ENCODE measurements at places on chromosomes 7 and 10.

DNA sequence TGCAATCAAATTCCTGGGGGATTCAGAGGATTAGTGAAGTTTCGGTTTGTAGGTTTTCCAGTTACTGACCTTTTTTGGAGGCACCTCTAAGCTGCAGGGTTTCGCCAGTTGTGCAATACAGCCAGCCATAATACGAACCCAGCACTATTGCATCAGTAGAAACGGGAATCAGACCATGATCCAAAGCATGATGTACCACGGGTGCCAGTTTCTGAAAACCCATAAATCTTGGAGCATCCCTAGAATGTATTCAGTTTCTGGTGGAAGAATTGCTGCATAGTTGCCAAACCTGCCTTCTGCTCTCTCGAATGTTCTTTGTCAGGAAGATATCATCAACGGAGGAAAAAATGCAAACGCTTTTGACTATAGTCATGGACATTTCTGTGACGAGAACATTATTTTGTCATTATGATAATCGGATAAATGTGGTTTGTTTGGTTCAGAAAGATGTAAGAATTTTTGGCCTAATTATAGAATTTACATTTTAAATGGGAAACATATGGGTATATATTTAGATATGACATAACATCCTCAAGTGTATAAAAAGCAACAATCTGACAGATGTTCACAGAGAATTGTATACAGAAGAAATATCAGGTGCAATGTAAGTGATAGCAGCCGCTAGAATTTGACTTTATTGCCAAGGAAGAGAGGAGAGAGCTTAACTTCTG lies 186.2 kb upstream of the PRKCQ start:
- DNase-seq = peak; percentile 37

DNA sequence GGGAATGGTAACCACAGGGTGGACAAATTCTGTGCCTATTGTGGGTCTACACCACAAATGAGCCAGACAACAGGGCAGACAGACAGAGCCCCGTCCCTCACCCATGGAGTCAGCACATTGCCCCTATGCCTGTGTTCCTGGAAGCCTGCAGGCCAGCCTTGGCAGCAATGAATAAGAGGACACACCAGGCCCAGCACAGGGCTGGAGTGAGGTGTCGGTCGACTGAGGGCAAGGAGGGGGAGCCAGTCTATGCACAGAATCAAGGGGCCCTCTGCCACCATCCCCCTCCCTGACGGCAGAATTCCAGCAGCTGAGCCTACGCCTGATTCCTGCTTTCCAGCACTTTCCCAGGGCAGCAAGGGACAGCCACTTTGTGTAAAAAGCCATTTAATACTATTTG lies 98.2 kb downstream of the CALN1 start:
- DNase-seq = no peak

GRCh38 chr7:45683556-45684148 lies 109.5 kb downstream of the ADCY1 start:
- DNase-seq = no peak

DNA sequence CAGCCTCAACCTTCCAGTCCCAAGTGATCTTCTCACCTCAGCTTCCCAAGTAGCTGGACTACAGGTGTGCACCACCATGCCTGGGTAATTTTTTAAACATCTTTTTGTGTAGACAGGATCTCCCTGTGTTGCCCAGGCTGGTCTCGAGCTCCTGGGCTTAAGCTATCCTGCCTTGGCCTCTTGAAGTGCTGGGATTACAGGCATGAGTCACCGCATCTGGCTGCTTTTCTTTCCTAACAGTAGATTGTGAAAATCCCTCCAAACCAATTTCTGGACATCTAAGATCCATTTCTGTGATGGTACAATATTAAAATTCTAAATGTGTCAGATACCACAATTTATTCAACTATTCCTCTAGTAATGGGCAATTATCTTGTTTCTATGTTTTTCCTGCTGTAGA lies 38.7 kb downstream of the RAB18 start:
- no peak for DNase-seq

DNA sequence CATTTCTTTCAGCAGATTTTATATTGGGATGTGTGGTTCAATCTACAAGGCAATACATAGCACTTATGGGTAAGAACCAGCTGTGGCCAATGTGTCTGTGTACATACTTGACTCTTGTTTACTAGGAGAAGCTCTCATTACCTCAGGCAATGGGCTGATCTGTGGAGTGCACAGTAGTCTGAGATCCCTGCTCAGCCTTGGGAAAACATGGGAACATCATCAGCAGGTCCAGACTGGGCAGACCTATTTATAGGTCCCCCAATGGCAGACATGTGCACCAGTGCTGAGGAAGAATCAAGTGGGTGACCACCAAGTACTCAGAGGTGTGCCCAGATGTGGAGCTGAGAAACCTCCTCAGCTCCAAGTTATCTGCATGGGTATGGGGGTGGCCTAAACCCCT lies 349.7 kb downstream of the KIF20B start:
- DNase-seq = no peak

- DNase-seq = no peak
These were observed 9.4 kb downstream of the GATA3 start for GRCh38 chr10:8063935-8064334.

DNA sequence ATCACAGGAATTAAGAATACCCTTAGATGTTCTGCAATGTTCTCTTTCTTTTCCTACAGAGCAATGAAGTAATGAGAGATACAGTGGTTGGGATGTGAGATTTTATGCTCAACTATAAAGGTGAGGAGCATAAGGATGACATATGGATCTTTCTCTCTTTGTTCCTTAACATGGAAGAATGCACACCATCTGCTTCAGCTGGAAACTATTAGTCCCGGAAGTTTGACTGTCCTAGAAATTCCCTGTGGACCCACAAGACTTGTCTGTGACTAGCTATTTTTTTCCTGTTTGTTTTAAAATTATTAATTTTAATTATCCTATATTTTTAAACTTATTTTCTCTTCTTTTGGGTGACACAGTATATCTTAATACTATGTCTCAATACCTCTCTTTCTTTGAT lies 80.2 kb downstream of the DKK1 start:
- no peak for DNase-seq

GRCh38 chr10:90587081-90587491 lies 270.8 kb downstream of the HTR7 start:
- DNase-seq = no peak

DNA sequence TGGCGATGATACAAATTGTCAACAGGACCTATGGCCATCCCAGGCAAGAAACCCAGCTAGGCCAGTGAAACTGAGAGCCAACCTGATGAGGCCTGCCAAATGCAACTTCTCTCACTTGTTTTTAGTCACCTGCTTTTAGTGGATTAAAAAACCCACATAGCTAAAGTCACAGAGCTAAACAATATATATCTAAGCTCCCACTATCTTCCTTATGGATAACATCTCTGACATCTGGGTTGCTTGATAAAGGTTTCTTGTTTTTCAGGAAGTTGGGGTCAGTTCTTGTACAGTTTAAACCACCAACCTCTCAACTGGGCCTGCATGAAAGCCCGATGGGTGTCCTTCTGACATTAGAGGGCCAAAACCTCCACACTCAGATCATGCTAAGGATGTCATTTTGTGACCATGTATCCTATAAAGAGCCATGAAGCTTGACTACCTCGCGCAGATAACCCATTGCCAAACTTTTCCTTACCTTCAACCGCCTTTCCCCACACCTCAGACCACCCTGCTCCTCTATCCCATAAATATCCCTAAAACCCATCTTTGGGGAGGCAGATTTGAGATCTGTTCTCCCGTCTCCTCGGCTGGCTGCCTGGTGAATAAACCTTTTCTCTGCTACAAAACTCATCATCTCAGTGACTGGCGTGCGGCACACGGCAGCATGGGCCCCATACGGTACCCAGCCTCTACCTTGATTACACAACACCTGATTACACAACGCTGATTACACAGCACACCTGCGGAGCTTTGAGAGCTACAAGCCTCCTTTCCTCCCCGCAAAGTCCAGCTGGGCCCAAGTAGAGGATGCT lies 797 bp upstream of the STMP1 start:
- DNase-seq = peak; percentile 54

DNA sequence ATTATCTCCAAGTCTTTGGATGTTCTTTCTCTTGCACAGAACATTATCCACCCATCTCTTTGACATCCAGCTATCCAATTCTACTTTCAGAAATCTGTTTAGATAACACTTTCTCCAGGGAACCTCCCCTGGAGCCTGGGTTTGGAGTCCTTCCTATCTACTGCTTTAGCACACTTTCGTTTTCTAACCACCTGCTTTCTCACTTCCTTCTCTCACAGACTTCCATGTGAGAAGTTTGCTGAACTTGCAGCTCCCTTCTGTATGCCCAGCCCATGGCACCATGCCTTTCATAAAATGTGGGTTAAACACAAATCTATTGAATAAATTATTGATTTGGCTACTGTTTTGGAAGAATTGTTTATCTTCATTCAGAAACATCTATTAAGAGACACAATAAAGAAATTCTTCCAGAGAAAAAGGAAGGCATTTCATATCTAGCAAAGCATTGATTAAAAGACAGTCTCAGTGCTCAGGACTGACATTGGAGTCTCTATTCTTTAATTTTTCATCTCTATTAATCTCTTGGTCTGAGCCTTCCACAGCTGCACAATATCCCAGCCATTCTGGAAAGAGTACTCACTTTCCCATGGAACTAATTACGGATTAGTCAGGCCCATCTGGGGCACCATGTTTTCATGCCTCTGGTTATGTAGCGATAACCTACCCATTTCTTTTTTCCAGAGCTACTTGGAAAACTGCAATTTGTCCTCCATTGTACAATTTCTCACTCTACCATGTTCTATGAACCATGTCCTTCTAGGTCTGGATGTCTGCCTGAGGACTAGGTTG lies 1077.3 kb downstream of the SORCS3 start:
- DNase-seq = no peak

DNA sequence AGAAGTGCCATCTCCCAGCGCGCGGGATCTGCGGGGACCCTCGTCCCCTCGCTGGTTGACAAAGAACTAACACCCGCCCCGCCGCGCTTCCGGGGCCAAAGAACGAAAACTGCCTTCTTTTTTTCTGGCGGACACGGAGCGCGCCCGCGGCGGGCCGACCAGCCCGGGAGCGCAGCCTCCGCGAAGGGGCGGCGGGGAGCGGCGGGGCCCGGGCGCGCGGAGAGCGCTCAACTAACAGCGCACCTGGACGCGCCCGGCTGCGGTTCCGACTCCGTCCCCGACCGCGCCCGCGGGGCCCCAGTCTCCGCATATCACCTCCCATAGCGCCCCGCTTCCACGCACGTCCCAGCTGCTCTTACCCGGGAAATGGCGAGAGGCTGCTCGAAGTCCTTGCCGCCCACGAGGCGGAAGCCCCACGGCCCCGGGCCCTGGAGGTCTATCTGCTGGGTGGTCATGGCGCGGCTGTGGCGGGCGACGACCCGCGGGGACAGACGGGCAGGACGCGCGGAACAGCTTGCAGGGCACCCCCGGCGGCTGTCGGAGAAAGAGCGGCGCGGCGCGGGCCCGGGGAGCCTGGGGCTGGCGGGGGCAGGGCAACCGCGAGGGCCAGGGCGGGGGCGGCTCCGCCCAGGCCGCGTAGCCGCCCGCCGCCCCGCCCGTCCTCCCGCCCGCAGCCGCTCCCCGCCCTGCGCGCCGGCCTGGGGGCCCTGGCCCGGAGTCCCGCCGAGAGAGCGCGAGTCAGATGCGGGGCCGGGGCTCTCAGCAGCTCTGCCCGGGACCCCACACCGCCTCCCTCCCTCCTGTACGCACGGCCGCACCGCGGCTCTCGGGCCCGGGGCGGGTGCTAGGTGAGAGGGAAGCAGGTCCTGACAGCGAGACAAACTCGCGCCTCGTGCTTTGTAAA lies at the start of gene PDLIM1:
Gene PDLIM1, minus strand, starts transcription at position 543 of the 904 bp plus-strand sequence. Its CDS starts 88 bp downstream, at position 455.
- peak; percentile 53 for DNase-seq

DNA sequence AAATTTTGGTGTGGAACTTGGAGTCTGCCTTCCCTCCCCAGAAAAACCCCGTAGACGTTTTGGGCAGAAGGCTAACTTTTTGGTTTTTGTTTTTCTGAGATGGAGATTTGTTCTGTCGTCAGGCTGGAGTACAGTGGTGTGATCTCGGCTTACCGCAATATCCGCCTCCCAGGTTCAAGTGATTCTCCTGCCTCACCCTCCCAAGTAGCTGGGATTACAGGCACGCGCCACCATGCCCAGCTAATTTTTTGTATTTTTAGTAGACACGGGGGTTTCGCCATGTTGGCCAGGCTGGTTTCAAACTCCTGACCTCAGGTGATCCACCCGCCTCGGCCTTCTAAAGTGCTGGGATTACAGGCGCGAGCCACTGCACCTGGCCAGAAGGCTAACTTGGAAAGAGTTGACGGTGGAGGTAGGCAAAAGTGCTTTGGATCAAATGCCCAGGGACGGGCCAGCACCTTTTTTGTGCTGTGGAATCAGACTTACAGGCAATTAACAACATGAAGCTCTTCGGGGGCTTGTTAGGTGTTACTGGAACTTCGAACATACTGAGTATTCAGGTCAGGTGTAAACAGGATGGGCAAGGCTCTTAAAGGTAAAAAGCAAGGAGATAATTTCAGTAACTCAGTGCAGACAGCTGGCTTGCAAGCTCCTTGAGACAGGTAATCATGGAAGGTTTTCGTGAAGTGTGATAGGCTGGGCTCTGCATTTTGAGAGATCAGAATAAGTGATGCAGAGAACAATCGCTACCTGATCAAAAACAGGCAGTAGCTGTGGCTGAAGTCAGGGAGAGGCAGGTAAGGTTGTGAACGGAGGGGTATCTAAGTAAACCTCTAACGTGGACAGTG lies 1.8 kb downstream of the PPP1R35 start:
- DNase-seq = peak; percentile 53

- DNase-seq = no peak
These were observed 123.9 kb upstream of the CARD11 start for GRCh38 chr7:3167551-3167950.

DNA sequence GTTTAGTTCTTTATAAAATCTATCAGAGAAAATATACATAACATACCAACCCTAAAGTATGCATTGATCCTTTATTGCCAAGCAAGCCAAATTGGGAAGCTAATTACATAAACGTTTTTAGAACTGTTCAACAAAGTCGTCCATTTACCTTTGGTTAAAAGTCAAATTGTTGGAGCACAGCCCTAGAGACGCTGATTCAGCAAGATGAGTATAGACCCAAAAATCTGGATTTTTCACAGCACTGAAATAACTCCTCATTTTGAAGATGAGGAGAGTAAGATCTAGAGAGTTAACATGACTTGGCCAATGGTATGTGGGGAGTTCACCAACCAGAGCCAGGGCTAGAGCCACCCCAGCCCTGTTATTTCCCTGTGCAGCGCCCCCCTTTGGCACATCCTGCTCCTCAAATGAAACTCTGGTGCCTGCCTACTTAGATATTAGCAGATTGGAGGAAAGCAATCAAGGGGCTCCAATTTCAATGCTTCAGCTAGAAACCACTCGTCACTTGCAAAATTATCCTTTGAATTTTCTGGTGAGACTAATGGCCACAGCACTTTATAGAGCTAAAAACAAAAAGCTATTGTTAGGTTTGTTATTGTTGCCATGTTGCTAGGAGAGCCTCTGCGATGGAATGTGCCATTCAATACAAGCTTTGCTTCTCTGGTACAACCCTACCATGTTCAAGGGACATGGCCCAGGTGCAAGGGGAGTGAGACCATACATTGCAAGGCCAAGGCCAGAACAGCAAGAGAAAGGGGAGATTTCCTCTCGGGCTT lies 132.6 kb upstream of the ZEB1 start:
- no peak for DNase-seq

DNA sequence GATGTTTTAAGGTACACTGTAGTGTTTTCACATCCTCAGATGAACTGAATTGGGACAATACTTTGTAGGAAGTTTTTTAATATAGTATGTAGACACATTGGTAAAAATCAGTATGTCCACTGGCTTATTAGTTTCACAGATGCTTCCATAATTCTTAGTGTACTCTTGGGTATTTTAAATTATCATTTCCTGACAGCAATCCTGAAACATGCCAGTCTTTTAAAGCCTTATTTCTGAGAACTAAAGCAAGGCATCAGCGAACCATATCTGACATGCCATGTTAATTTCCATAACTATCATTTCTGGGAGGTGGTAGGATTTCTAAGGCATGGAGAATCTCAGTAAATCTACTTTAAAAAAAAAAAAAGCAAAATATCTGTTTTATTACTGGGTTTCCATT lies 266.4 kb downstream of the ADK start:
- no peak for DNase-seq

All from NB4 (cell line).